ENCODE measurements at places on chromosomes 7 and 10. TPM values are rescaled to one million over a fixed set of nuclear protein-coding genes. Genes with fewer than 3 reads are reported as not detected.
A peak's percentile ranks its signal among the peaks of the same experiment; 100 is the strongest.

- DNase-seq = no peak
Measured at GRCh38 chr7:122454776-122455507, 150.4 kb upstream of the FEZF1 start.

The LRRC18 gene
- not detected for total RNA-seq

The ARHGAP22 gene
- total RNA-seq = 8.2 TPM

DNA sequence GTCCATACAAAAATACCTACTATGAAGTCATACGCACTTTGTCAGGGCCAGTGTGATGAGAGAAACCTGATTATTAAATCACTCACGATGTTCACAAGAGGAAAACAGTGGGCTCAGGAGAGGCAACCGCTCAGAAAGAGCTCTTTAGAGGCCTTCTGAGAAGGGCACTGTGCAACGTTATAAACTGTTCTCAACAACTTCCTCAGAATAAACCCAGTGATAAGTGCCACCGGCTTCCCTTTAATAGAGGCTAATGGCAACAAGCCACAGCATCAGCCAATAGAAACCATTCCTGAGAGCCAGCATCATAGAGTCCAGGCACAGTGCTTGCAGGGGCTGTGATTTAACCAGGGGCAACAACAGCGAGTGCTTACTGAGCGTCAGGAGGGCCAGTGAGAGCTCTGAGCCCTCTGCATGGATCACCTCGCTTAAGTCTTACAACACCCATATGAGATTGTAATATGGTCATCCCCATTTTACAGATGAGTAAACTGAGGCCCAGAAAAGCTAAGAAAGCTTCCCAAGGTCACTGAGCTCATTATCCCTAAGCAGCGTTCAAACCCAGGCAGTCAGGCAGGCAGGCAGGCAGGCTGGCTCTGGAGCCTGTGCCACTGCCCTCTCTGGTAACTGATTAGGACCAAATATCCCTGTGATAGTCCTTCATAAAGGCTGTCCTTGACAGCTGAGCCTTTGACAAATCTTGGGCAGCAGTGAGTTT is 30.9 kb upstream of the ATXN7L1 start:
- no peak for DNase-seq

The SVOPL gene
- total RNA-seq = 2.2 TPM

The FAM13C gene
- 1.5 TPM for total RNA-seq

The CFTR gene
- total RNA-seq = 0.89 TPM

The SP4 gene
- total RNA-seq = 18.4 TPM

- DNase-seq = no peak
Measured at GRCh38 chr10:123858077-123858681, 33.4 kb downstream of the CPXM2 start.

The RNF148 gene
- total RNA-seq = 0.17 TPM

- no peak for DNase-seq
Measured at GRCh38 chr10:15758618-15759017, 38.9 kb upstream of the ITGA8 start.

DNA sequence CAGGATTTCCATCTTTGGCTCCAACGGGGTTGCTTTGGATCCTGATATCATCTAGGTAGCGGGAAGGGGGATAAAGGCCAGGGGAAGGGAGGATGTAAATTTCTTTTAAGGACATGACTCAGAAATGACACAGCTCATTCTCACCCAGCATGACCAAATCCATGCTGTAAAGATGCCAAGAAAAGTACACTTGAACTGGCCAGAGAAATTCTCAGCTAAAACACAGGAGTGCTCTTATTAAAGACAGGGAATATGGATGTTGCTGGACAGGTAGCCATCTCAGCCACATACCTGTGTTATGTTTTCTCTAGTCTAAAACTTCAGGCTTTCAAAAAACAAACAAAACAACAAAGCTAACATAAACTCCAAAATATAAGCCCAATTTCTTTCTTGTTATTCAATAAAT is 68.3 kb downstream of the NAMPT start:
- no peak for DNase-seq

GRCh38 chr10:102613286-102613685 is 31.0 kb upstream of the TRIM8 start:
- DNase-seq = no peak

GRCh38 chr10:97331153-97331703 is 3.3 kb downstream of the FRAT2 start:
- DNase-seq = peak; percentile 24

The CLEC2L gene
- total RNA-seq = 0.69 TPM

The PPP1R9A gene
- total RNA-seq = 18.0 TPM

The HOXA6 gene
- not detected for total RNA-seq

GRCh38 chr10:101504438-101504837 is 83.6 kb downstream of the POLL start:
- DNase-seq = no peak

GRCh38 chr7:26156451-26157420 is 4.7 kb downstream of the NFE2L3 start:
- DNase-seq = no peak

GRCh38 chr10:15168291-15168785 is at the start of gene NMT2:
NMT2 (minus strand) TSS chr10:15168693; CDS start chr10:15168612, 81 bp downstream.
- peak; percentile 87 for DNase-seq

DNA sequence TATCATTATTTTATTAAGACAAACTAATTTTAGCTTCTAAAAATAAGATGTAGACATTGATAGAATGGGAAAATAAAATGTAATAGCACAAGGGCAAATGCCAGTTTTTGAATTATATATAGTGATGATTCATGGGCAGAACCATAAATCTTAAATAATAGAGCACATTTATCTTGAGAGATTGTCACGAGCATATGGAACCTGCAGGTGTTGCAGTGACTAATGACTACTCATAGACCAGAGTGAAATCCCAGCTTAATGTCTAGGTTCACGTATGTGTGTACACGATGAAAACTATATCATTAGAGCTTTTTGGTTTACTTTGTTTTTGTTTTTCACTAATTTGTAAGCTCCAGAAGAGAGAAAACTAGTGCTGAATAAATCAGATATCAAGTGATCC is 150.2 kb upstream of the CACNA2D1 start:
- DNase-seq = no peak

The IGFBP3 gene
- 2.9 TPM for total RNA-seq

The TFPI2 gene
- total RNA-seq = 10.4 TPM

All from WTC11 (cell line).